ENCODE measurements at places on chromosomes 11 and 22. TPM values are rescaled to one million over a fixed set of nuclear protein-coding genes. Genes with fewer than 3 reads are reported as not detected.

DNA sequence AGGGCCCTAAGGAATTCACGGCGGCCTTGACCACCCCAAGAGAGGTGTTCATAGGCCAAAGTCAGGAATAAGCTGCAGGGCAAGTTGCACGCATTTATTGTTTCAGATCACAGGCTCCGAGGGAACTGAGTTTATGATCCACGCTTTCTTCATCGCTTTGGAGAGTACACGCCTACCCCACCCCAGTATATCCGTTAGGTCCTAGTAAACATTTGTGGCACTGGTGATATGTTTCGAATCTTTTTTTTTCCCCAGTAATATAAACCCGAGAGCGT is 805 bp downstream of the GANAB start:
- DNase-seq: no peak

DNA sequence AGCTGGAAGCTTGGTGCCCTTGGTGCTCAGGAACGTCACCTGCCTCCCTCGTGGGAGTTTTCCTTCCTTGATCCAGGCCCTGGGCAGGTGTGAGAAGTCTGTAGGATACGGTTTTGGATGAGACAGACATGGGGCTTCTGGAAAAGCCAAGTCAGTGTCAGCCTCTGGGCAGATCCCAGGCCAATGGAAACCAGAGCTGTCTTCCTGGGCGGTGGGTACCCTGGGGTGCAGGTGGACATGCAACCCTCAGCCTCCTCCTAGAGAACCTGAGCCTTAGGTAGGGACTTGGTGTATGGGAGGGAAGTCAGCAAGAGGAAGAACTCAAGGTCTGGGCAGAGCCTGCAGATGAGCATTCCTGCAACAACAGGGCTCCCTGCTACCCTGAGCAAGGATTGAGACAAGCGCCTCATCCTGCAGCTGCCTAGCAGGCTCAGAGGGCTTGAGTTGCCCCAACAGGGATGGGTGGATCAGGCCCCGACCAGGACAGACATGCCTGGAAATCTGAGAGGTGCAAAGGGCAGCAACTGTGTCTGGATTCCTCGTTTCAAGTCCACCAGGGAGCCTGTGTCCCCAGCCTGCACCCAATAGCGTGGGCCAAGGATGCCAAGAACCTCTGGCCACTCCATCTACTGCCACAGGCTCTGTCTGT is 37.6 kb upstream of the SYT13 start:
- no peak for DNase-seq

GRCh38 chr11:26623076-26623659 is 51.1 kb upstream of the MUC15 start:
- no peak for DNase-seq

DNA sequence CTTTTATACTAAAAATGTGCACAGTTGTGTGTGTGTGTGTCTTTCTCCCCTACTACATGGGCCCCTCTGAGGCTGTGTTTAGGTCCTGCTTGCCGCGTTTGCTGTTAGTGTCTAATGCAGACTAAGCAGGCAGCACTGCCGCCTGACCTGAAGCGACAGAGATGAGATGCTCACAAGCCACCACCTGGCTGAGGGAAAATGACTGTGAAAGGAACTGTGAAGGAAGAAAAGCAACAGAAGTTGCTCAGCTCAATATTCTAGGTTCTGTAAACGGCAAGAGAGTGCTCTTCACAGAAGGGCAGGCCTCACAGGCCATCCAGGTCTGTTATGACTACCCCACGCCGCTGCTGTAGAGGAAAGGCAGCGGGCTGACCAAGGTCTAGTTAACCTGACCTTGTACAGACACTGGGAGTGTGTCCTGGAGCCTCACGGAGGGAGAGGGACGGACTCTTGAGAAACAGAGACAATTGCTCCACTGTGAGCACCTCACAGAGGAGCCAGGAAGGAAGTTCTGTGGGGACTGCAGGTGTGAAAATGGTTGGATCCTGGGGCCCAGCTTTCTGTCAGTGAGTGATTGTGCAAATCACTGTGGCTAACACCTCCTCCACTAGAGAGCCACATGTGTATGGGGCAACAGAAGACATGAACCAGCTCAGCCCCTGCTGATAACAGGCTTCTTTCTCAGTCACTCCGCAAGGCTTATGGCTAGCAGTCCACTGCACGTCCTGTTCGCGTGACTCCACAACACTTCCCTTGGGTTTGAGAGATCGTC is 31.3 kb upstream of the YPEL1 start:
- DNase-seq: no peak

GRCh38 chr11:72070491-72070890 is 9.9 kb downstream of the NUMA1 start:
- no peak for DNase-seq

- DNase-seq: no peak
These were observed 74.1 kb downstream of the PARVB start for GRCh38 chr22:44098021-44098739.

DNA sequence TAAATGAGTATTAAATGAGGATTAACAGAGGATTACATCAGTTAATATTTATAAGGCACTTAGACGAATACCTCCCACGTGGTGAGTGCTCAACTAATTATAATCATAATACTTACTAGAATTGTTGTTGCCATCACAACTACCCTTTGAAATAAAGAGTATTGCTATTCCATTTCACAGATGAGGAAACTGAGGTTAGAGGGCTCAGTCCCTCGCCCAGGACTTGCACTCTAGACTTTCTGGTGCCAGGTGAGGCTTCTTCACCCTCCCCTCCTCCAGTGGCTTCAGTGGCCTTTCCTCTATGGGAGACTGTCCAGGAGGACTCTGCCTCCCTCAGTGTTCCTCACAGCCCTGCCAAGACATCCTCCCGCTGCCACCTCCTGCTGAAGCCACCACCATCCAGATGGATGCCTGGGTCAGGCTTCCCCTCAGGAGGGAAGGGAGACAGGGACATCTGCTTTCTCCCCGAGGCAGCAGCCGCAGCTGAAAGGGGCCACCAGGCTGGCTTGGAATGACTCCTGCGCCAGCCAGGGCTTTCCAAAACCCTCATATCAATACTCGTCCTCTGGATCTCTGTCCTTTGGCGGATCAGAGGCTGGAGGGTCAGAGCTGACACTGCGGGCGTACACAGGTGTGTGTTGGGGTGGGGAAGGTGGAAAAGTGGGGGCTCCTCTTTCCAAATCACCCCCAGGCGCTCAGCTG is 580.1 kb downstream of the BUD13 start:
- DNase-seq: no peak

DNA sequence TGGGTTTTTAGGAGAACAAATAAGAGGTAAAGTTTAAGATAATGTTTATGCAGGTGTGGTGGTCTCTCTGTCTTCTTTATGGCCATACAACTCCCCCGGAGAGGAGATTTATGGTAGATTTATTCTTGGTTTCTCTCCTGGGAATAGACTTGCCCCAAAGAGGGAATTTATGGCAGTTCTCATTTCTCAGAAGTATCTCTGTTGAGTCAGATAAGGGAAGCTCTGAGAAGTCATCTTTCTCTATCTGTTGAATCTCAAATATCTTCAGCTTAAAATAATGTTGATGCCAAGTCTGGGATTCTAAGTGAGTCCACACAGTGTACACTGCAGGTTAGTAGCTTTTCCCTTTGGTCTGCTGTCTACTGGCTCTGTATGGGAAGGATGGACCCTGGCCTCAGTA is 276.4 kb upstream of the PLET1 start:
- no peak for DNase-seq

DNA sequence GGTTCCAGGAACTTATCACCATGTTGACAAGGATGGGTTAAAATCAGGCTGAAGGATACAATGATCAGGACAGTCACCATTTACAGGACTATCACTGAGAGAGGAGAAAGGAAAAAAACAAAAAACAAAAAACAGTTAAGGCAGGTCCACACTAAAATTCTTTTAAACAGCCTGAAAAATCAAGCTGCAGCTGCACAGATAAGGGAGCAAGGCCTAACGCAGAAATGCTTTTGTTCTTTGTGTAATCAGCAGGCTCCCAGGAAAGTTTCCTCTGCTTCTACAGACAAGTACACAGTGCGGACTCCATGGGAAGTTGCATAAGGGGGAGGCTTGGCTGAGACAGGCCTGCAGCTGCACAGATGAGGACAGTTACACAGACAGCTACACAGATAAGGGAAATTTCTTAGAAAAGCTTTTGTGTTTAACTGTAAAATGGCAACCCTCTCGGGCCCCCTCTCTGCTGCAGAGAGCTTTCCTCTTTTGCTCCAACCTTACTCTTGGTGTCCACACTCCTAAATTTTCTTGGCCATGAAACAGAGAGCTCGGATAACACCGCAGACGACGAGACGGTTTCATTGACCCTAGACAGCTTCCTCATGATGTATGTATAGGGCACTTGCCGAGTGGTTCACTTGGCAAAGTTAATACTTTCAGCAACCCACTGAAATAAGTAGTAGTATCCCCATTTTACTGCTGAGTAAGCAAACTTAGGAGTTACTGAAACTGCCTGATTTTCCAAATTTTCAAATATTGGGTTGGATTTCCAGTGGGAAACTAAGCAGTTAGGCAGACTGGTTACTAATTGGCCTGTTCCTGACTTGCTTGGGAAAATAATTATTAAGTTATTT is 45.5 kb downstream of the PIWIL3 start:
- DNase-seq: no peak

GRCh38 chr11:7969756-7970646 is 4.8 kb upstream of the NLRP10 start:
- DNase-seq: no peak

GRCh38 chr11:62958547-62959421 is 26.0 kb downstream of the SLC22A6 start:
- DNase-seq: no peak

DNA sequence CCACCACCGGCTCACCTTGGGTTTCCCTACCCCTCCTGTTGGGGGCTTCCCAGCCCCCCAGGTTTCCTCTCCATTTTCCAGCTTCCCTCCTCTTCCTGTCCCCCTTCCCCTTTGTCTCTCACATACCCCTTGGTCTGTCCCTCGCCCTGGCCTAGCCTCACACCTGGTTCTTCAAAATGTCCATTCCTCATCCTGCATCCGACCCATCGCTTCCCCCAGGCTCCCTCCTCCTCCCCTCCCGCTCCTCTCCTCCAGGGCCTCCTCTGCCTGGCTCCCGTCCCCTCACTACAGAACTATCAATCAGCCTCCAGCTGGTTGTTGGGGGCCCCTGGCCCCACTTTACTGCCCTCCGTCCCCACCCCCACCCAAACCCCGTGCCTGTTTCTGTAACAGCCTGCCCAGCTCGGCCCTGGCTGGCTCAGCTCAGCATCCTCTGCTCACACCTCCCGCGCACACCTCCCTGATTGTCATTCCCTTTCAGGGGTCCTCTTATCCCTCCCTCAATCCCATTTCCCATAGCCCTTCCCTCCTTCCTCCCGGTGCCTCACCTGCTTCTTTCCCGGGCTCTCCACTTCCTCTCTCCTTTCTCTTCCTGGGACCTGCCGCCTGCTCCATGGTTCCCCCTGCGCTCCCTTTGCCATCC is 1.2 kb downstream of the CNIH2 start:
- DNase-seq: no peak

GRCh38 chr11:36395978-36396736 is 100.1 kb downstream of the PRR5L start:
- no peak for DNase-seq

DNA sequence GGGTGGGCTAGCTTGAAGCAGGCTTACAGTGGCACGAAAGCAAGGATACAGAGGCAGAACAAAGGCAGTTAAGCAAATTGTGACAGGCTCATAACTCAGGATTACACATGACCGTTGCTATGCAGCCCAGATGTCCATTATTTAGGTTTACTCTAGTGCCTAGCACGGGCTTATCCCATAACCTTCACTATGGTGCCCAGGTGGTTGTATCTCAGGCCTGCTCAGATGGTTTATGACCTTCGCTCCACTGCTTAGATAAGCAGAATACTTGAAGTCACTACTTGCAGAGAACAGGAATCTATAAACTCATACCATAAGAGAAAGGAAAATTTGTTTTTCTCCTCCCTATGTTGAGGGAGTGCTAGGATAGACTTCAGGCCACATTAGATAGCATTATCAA is 9.0 kb downstream of the OR6M1 start:
- no peak for DNase-seq

GRCh38 chr11:61966734-61967115 is 709 bp downstream of the FTH1 start:
- DNase-seq: no peak

DNA sequence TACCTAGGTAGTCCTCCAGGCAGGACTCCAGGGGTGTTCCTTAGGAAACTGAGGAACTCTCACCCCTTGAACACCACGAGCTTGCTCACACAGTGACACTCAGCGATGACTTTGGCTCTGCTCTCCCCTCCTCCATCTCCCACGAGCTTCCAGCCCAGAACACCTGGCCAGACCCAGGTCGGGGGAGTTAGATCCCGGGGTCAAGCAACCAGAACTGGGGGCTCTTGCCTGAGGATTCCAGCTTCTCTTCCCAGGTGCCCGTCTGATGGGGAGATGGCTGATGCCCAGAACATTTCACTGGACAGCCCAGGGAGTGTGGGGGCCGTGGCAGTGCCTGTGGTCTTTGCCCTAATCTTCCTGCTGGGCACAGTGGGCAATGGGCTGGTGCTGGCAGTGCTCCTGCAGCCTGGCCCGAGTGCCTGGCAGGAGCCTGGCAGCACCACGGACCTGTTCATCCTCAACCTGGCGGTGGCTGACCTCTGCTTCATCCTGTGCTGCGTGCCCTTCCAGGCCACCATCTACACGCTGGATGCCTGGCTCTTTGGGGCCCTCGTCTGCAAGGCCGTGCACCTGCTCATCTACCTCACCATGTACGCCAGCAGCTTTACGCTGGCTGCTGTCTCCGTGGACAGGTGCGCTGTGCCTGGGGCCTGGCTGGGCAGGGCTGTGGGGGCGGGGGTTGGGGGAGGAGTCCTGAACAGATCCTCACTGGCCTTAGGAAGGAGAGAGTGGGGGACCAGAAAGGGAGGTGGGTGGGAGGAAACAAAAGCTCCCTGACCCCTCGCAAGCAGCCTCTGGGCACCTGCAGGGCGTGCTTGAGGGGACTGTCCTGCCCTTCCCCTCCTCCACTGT is at the start of gene GALR3:
Gene GALR3, plus strand, starts transcription at position 249 of the 852 bp plus-strand sequence. Its CDS starts 25 bp downstream, at position 274.
- DNase-seq: no peak

GRCh38 chr22:47449508-47450270 is 687.2 kb downstream of the TBC1D22A start:
- no peak for DNase-seq

GRCh38 chr22:21726650-21727049 is 8.9 kb downstream of the YPEL1 start:
- no peak for DNase-seq

The OMP gene
- total RNA-seq: 3.4 TPM

The ATL3 gene
- 29.8 TPM for total RNA-seq

The C11orf65 gene
- total RNA-seq: 0.70 TPM

The GRM5 gene
- total RNA-seq: not detected

The FIBIN gene
- 0.91 TPM for total RNA-seq

The LRRC4C gene
- 0.23 TPM for total RNA-seq

All from left lobe of liver (tissue), 2 donors.